Right ventricle myocardium superior (tissue), 1 donor: ENCODE measurements at places on chromosomes 2 and 18. TPM values are rescaled to one million over a fixed set of nuclear protein-coding genes. Genes with fewer than 3 reads are reported as not detected.

The PCBP1 gene
- 201 TPM for total RNA-seq

The ABCG8 gene
- total RNA-seq, result 0.11 TPM

The ANKRD30B gene
- not detected for total RNA-seq

The EGR4 gene
- total RNA-seq, result not detected

The FEV gene
- not detected for total RNA-seq

The REEP1 gene
- 21.5 TPM for total RNA-seq

The DYNC2LI1 gene
- total RNA-seq, result 5.4 TPM

The ARHGAP15 gene
- total RNA-seq, result 5.4 TPM

The KCNJ3 gene
- total RNA-seq, result 2.0 TPM

The EIF2B4 gene
- 37.4 TPM for total RNA-seq

DNA sequence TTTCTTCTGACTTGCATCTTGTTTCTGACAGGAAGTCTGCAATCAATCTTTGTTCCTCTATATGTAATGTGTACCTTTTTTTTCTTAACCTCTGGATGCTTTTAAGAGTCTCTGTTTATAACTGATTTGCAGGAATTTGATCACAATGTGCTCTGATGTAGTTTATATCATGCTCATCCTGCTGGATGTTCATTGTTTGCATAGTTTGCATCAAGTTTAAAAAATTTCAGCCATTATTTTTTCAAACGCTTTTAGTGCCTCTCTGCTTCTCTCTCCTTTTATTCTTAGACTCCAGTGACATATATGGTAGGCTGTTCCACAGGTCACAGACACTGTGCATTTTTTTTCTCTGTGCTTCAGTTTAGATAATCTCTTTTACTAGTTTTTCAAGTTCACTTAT lies 23.9 kb downstream of the RBKS start:
- DNase-seq, result no peak

- no peak for DNase-seq
Observed at GRCh38 chr2:202963712-202964111, 51.0 kb upstream of the NBEAL1 start.

GRCh38 chr2:36807223-36807886 lies 110.8 kb downstream of the VIT start:
- no peak for DNase-seq

DNA sequence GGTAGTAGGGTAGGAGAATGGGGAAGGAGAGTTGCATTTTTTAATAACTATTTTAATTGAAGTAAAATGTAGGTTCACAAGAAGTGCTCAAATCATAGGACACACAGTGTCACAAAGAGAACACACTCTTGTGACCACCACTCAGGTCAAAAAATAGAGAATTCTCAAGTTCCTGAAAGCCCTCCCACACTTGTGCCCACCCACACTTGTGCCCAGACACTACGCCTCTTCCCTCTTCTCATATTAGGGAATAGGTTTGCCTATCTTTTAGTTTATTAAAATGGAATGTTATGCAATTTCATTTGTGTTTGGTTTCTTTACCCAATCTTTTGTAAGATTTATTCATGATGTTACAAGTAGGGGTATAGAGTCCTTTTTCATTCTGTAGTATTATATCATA lies 67.2 kb downstream of the UGGT1 start:
- DNase-seq, result no peak

DNA sequence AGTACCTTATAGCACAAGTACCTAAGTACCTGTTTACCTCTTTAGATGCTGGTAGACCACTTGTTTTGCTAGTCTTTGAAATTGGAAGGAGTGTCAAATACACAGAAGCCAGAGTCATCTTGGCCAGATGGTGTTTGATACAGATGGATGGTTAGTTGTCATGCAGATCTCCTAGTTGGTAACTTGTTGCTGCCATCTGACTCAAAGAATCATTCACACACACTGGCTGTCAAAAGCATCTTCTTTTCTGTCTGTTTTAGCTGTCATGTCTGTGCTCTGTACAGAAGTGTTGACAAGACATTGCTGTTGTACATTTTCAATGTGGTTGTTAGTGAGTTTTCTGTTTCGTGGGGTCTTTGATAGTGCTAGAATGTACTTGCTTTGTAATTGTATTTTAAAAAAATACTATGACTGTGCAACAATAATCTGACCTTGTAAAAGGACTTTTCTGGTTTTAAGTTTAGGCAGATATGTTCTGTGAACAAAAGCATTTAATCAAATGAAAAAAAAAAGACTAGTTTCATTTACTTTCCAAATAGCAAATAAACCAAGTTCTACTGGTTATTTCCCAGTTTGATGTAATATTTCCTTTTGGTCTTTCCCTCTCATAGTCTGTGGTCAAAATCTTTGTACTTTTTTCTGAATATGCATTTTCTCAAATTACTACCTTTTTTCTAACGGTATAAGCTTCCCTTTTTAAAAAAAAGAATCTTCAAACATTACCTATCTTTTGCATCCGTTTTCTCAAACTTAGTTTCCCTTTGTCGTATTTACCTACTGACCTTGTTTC lies 39.9 kb downstream of the TANK start:
- no peak for DNase-seq

DNA sequence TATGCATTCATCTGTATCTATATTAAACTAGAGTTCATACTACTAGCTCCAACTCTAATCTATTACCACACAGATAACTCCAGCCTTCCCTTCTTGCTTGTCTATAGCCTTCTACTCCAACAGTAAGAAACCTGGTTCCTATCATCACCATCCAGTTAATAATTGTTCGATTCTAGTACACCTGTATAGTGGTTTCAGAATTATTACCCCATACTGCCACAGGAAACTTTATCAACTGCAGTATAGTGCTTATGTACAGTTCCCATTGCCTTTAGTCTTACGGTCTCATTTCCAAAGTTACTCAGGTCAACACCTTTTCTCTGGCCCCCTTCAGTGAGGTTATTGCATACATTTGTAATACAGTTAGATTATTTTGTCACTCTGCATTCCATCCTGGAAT lies 14.5 kb downstream of the METTL8 start:
- DNase-seq, result no peak

DNA sequence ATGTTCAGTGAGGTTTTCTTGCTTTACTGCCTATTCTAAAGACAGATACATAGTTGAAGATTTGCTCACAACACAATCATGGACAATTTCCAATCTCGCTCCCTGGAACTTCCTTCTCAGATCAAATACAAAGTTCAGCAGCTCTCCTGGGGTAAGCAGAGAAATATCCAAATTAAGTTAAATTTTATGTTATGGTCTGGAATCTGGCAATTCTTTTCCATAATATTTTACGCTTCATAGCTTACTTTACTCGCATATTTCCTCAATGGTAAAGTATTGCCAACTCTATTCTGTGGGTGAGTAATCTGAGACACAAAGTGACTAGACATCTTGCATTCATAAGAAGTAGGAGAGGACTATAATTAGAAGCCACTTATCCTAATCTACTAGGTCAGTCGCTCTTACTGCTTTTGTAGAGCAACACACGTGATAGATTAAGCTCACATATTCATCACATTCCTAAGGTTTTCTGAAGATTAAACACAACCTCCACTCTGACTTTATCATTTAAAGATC lies 529.4 kb downstream of the CCDC85A start:
- no peak for DNase-seq

DNA sequence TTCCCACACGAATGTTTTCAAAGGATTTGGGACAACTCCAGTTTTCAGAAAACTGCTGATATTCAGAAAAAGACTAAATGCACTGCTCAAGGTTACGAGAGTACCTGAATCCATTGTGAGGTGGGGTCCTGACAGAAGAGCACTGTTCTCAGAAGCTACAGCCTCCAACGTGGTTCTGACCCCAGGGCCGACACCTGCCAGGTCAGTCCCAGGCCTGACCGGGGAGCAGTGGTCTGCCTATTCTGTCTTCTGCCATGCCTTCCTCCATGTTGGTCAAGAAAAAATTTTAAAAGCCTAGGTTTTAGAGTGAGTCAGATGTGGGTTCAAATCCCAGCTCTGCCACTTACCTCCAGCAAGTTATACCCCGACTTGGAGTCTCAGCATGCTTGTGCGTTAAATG lies 212.3 kb downstream of the BCL11A start:
- DNase-seq, result no peak

DNA sequence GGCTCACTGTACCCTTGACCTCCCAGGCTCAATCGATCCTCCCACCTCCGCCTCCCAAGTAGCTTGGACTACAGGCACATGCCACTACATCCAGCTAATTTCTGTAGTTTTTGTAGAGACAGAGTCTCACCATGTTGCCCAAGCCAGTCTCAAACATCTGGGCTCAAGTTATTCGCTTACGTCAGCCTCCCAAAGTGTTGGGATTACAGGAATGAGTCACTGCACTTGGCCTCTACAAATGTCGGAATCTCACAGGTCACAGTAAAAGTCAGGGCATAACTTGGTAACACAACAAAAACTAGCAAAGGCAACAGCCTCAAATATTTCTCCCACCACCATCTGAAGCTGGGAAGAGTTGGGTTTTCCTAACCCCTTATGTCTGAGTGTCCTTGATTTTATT lies 25.3 kb downstream of the SCG2 start:
- DNase-seq, result no peak

DNA sequence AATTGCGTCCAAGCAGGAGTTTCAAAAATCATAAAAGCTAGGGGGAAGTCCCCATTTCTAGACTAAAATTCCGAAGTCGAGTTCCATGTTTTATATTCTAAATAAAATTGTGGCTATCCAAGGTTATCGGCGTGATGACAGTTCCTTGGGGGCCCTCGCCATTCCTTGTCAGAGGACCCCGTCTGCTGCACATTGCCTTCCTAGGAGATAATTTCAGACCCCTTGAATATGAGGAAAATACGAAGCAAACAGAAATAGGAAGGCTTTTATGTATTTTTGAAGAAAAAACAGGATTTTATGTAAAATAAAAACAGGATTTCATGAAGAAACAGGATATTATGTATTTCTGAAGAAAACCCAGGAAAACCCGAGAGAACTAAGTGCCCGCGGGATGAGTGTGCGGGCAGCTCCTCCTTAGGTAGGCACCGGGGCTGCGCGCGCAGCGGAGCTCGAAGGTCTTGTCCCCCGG lies 465 bp upstream of the PLEKHA3 start:
- DNase-seq, result no peak

DNA sequence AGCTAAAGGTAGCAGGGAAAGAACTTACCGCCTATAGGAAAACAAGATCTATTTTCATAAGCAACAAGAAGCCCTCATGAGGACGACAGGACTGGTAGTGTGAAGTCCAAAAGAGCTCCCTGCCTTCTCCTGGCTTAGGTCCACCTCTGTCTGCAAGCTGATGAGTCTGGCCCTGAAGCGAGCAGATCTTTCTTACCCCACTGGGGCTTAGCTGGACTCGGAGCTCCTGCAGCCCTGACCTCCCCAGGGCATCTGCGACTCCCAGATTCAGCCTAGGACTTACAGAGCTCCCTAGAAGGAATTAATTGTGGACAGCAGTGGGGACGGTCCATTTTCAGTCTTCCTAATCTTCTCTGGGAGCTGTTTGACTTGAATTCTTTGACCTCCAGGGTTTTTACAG lies 53.7 kb downstream of the MCFD2 start:
- no peak for DNase-seq

- DNase-seq, result no peak
Observed at GRCh38 chr2:9573840-9574239, 18.2 kb upstream of the ADAM17 start.

DNA sequence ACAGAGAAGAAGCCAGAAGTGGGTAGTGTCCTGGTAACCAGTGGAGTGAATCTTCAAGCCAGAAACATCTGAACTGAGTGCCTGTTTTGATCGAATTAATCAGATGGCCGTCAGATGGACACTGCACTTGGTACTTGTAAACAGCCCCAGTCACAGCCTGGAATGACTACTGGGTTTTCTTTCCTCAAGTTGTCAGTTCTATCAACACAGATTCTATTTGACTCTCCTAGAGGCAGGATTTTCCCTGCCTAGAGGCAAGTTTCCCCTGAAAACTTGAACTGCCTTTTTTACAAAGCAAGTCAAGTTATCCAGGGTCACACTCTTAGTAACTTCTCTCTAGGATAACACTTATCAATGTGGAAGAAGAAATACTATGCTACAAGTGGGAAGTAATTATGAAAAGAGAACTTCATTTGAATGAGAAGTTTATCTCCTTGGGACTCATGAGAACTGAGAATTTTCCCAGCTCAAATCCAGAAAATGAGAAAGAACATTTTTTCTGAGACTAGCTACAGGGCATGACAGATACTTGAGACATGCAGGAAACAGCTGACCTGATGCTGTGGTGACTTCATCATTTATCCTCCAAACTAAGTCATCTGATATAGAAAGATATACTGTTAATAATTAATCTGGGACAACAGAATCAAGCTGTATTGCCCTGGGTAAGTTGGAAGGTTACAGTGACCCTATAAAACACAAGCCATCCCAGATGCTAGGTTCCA lies 36.0 kb downstream of the SULT1C2 start:
- DNase-seq, result no peak

- no peak for DNase-seq
Observed at GRCh38 chr2:169038338-169038757, 7.2 kb upstream of the ABCB11 start.

GRCh38 chr2:19408592-19408991 lies 50.2 kb upstream of the OSR1 start:
- no peak for DNase-seq

GRCh38 chr2:237440819-237441281 lies 26.9 kb upstream of the COL6A3 start:
- no peak for DNase-seq

- no peak for DNase-seq
Observed at GRCh38 chr18:47280121-47280520, 28.7 kb upstream of the SKOR2 start.

GRCh38 chr2:136171223-136171622 lies 53.3 kb upstream of the CXCR4 start:
- DNase-seq, result no peak
